CD4-positive, alpha-beta T cell treated with Interleukin-1 beta for 1 hour (primary cell): ENCODE measurements at places on chromosomes 4 and X.

DNA sequence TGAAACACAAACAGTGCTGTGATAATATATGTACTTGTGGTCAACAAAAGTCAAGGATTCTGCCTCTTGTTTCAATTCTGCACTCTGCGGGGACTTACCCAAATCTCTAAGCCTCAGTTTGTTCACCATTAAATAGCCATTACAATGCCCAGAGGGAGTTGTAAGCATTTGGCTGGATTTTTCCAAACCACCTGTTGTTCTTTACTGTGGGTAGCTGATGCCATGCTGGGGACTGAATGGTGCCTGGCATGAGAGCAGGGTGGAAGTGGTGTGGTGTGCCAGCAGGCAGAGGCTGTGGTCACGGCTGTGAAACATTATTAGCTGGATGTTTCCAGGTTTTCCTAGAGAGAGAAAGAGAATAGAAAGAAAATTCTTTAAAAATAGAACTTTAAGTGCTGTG lies 60.7 kb upstream of the PAK3 start:
- DNase-seq, result no peak

- no peak for DNase-seq
Measured at GRCh38 chrX:130788786-130789581, 114.0 kb downstream of the ENOX2 start.

DNA sequence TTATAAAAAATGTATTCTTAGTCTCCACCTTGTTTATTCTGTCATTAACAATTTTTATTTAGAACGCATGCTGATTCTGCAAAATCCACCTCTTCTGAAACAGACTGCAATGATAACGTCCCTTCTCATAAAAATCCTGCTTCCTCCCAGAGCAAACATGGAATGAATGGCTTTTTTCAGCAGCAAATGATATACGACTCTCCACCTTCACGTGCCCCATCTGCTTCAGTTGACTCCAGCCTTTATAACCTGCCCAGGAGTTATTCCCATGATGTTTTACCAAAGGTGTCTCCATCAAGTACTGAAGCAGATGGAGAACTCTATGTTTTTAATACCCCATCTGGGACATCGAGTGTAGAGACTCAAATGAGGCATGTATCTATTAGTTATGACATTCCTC lies 75.6 kb upstream of the SMARCA5 start:
- no peak for DNase-seq

DNA sequence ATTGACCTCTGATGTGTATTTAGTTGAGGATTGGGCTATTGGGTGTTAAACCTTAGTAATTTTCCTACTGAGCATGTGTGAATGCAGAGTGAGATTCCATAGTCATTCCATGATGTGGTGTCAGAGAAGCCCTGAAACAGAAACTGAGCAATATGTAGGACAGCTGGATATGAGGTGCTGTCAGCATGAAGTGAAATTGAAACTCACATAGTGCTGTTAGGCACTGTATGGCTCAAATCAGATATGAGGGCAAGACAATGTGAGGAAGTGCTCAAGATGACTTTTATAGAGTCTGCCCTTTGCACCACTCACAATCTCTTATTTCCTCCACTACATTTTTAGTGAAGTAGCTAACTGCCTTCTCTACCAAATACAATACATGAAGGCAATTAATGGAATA lies 188.3 kb downstream of the SH3BGRL start:
- DNase-seq, result no peak
